Retina (tissue), 1 donor: ENCODE measurements at places on chromosomes 13 and 19.
A peak's percentile ranks its signal among the peaks of the same experiment; 100 is the strongest.

GRCh38 chr19:46191356-46191755, 38.2 kb upstream of the IGFL1 start:
- DNase-seq, result no peak

- no peak for DNase-seq
Observed at GRCh38 chr13:98513837-98514236, 63.1 kb downstream of the STK24 start.

DNA sequence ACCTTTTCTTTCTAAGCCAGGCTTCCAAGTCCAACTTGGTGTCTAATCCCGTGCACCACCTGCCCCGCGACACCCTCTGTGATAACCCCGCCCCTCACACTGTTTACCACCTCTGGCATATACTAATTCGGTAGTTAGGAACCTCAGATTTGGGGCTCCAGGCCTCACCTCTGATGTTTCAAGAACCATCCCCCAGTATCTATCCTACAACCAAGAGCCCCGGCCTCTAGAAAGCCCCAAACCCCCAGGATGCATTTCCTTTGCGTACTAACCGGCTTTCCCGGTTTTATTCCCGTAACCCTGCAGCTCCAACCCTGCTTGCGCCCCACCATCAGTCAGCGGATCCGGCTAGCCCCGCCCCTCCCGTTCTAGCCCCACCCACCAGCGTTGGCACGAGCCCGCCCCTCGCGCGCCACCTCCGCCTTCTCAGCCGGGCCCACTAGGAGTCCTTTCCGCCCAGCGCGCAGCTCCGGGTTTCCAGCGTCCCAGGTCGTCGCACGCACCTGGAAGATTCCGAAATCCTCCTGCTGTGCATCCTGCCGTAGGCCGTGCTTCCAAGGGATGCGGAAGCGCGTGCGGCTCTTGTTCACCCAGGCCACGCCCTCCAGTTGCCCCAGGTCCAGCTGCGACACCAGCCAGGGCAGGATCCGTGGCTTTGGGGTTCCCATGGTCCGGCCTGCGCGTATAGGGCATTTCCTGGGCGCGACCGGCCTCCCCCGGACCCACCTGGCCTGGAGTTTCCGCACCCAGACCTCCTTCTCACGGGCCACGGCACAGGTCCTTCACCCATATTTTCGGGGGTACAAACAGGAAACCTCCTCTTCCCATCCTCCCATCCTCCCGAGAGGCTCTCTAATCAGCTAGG, 1.3 kb downstream of the IRF3 start:
- peak; percentile 85 for DNase-seq

DNA sequence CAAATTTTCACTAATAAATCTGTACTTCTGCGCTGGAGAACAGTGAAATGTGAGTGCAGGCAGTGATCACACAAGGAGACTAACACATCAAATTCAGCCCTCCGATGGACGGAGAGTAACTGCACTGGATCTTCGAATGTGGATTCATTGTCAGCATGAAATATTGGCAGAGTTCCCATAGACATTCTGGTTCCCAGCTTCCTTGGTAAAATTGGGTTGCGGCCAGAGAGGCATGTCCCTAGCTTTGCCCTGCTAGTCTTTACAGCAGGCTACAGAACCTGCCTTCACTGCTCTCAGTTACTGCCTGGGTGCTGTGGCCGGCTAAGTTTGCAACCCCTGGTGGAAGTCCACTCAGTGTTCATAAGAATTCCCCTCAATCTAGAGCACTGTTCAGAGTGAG, 32.3 kb upstream of the UQCRFS1 start:
- no peak for DNase-seq

GRCh38 chr19:39823686-39824085, 10.3 kb downstream of the DYRK1B start:
- DNase-seq, result peak; percentile 54

DNA sequence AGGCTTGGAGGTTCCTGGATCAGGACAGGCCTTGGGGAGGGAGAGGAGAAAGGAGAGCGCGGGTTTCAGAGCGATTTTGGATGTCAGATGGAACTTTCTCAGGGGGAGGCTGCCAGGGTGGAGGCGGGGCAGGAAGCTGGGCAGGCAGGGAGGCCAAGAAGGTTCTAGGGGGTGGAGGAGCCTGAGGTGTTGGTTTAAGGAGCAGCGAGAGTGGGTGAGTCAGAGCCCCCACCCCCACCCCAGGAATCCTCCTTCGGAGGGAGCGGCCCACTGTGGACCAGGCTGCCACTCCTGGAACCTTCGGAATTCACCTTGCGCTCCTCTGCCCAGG, 15.9 kb upstream of the NOP53 start:
- no peak for DNase-seq

DNA sequence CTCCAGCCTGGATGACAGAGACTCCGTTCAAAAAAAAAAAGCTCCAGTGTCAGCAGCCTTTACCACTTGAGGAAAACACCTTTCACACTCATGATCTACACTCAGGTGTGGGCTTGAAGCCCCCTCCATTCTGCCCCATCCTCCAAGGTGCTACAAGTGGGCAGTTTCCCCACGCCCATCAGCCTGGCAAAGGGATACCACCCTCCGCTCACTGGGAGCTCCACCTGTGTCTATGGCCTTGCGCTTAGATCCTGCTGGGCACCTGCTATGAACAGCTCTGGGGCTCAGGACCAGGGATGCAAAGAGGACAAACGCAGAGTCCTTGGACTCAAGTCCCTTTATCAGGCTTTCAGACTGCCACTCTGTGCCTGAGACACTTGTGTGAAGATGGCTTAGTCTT, 127.8 kb downstream of the CRYL1 start:
- no peak for DNase-seq

- DNase-seq, result no peak
Observed at GRCh38 chr13:107572156-107572555, 643.2 kb downstream of the LIG4 start.

DNA sequence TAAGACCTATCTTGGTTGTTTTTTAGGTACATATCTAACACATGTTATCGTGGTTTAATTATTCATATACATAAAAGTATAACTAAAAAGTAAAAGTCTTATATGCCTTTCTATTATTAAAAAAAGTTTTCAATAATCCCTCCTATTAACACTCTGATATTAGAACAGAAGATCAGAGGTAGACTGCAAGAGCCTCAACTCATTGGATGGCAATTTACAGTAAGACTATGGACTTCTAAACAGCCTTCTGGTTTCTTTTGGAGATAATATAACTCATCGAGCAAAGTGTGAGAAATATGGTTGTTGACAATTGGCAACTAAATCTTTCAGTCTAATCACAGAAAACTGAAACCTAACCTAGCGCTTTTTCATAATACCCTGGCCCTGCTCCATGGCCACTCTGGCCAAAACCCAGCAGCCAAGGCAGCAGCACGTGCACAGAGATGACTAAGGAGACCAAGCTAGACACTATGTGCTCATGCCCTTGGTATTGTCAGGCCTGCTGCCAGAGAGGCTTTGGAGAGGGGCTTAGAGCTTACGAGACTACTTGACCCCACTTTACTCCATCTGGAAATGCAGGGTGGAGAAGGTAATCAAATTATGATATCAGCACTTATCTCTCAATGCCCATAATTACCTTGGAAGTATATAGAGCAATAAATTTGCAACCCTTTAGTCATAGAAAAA, 40.6 kb upstream of the EEF1AKMT1 start:
- DNase-seq, result no peak

- DNase-seq, result peak; percentile 23
Observed at GRCh38 chr13:52650731-52651130, 1.9 kb upstream of the SUGT1 start.

GRCh38 chr13:26257049-26257448, 3.1 kb downstream of the CDK8 start:
- no peak for DNase-seq

- DNase-seq, result no peak
Observed at GRCh38 chr13:63614874-63615612, 2199.4 kb upstream of the PCDH20 start.

DNA sequence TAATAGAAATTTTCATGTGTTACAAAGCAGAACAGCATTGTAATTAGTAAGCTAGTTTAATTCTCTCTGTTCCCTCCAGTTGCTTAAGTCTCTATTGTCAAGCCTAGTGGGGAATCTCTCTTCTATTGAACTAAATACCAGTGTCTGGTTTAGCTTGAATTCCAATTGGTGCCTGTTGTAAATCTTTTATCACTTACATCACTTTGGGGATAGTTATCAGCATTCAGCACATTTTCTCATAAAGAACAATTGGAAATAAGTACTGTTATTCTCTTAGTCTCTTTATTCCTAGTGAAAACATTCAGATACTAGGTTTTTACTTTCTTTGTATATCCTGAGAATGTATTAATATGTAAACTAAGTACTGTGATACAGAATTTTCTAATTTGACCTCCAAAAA, 25.2 kb downstream of the IPO5 start:
- DNase-seq, result no peak

GRCh38 chr13:41520016-41520659, 62.8 kb downstream of the RGCC start:
- no peak for DNase-seq

GRCh38 chr19:35860436-35860817, 3.7 kb downstream of the KIRREL2 start:
- DNase-seq, result no peak

- DNase-seq, result no peak
Observed at GRCh38 chr13:29948244-29948643, 97.8 kb upstream of the UBL3 start.

DNA sequence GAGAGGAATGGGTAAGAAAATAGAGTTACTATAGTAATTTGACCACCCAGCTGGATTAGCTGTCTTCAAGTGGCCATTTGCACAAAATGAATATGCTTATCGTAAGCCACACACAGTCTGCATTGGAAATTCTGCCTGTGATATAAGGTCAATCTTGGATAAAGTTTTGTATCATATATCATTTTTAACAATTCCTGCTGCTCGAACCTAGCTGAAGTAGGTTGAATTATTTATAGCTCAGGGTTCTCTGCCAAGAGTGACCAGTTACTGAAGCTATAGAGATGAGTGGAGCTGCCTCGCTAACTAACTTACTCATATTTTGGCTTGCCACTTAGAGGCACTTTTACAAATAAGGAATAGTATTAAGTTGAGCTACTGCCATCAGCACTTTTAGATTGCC, 220.9 kb downstream of the RGCC start:
- DNase-seq, result no peak

GRCh38 chr13:33751151-33751550, 66.8 kb upstream of the RFC3 start:
- DNase-seq, result no peak

DNA sequence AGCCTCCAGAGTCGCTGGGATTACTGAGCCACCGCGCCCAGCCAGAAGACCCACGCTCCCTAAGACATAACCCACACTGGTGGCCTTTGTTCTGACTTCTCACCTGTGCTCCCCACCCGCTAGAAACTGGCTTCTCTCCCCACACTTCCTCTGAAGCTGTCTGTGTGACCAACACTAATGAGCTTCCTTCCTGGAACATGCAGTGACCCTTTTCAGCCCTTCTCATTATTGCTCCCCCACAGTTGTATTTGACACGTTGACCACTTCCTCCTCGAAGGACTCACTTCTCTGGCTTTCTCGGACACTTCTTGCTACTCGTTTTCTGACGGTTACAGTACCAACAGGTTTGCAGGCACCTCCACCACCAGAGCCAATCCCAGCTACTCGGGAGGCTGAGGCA, 10.9 kb downstream of the NCR1 start:
- no peak for DNase-seq

- DNase-seq, result no peak
Observed at GRCh38 chr13:113753171-113753570, 5.9 kb upstream of the TMEM255B start.

DNA sequence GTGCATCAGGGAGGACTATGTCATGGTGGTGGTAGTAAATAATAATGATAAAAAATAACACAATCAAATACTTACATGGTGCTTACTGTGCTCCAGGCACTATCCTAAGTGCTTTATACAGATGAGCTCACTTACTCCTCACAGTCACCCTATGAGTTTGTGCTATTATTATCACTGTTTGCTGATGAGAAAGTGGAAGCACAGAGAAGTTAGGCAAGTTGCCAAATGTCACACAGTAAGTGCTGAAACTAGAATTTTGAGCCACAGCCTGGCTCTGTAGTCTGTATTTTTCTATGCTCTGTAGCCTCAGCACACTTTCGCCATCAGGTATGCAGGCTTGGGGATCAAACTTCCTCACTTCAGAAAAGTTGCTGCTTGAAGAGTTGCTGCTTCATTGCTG, 46.6 kb downstream of the HTR2A start:
- DNase-seq, result no peak

DNA sequence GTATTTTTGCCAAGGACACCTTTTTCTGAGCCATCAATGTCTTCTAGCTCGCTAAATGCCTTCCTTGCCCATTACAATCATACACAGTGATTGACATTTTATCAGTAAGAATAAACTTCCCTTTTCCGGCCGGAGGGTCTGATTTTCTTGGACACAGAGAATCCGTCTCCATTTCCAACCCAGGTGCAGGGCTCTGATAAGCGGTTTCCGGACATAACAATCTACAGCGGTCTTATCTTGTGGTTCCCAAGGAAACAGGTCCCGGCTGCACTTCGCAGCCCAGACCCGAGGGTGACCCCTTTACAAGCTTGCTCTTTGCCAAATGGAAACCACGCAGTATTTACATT, 5.1 kb upstream of the ZNF77 start:
- no peak for DNase-seq
